ENCODE measurements at places on chromosomes 12 and 14. TPM values are rescaled to one million over a fixed set of nuclear protein-coding genes. Genes with fewer than 3 reads are reported as not detected.

DNA sequence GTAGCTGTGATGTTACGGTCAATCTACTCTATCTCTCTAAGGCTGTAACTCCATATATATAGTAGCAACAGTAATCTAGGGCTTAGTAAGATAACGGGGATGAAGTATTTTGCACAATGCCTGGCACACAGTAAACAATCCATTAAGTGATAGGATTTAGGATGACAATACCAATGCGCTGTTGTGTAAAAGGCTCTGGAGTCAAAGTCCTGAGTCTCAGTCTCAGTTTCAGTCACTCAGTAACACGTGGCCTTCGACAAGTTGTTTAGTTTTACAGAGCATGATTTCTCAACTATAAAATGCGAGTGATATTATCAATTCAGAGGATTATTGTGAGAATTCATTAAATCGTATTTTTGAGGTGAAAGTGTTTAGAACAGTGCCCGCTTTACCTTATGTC lies 162.4 kb downstream of the GARIN6 start:
- no peaks in the 10 kb centered on the region for H3K27me3 ChIP-seq
- no peak overlapping the region for H3K4me3 ChIP-seq
- no peaks in the 10 kb centered on the region for H3K4me1 ChIP-seq
- DNase-seq: no peak
- H3K27ac ChIP-seq: no peak overlapping the region

GRCh38 chr12:106078358-106079010 lies 60.3 kb downstream of the NUAK1 start:
- H3K36me3 ChIP-seq: no peaks in the 10 kb centered on the region
- H3K27me3 ChIP-seq: no peaks in the 10 kb centered on the region
- no peak overlapping the region for H3K27ac ChIP-seq
- H3K4me3 ChIP-seq: no peak overlapping the region

GRCh38 chr14:32707742-32708500 lies 230.8 kb upstream of the NPAS3 start:
- DNase-seq: no peak
- no peaks in the 10 kb centered on the region for H3K4me1 ChIP-seq
- H3K27ac ChIP-seq: no peak overlapping the region

GRCh38 chr14:65103150-65103760 lies 938 bp upstream of the MAX start:
- peak overlapping the region; percentile 96 for H3K4me3 ChIP-seq
- peaks cover 11% of the 10 kb centered on the region for H3K4me1 ChIP-seq
- no peaks in the 10 kb centered on the region for H3K27me3 ChIP-seq

DNA sequence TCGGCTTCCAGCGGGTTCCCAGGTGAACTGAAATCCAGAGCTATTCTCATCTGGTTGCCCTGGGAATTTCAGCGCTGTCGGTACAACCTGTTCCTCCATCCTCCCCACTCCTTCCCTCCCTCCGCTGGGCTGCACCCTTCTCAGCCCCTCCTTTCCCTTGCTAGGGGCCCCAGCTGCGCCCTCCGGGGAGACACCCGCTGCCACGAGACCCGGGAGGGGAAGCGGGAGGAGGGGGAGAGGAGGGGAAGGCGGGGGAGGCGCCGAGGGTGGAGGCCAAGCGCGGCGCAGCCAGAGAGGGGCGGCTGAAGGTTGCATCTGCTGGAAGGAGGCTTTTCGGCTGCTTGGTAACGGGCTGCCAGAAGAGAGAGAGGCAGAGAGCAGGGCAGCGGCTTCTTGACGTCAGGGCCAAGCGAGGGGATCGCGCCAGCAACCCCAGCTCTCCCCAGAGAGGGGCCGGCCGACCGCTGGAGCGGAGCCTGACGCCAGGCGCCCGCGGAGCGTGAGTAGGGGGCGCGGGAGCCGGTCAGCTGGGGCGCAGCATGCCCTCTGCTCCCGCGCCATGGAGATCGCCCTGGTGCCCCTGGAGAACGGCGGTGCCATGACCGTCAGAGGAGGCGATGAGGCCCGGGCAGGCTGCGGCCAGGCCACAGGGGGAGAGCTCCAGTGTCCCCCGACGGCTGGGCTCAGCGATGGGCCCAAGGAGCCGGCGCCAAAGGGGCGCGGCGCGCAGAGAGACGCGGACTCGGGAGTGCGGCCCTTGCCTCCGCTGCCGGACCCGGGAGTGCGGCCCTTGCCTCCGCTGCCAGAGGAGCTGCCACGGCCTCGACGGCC lies at the start of gene KCNA5:
Gene KCNA5 (plus strand): TSS at position 291 of the 831 bp plus-strand sequence. CDS start 269 bp downstream, at position 560.
- H3K4me1 ChIP-seq: no peaks in the 10 kb centered on the region
- H3K27ac ChIP-seq: no peak within 1 kb of the TSS
- H3K4me3 ChIP-seq: no peak within 1 kb of the TSS
- DNase-seq: no peak
- H3K36me3 ChIP-seq: no peaks in the 10 kb centered on the region
- H3K27me3 ChIP-seq: peaks cover 6% of the 10 kb centered on the region

DNA sequence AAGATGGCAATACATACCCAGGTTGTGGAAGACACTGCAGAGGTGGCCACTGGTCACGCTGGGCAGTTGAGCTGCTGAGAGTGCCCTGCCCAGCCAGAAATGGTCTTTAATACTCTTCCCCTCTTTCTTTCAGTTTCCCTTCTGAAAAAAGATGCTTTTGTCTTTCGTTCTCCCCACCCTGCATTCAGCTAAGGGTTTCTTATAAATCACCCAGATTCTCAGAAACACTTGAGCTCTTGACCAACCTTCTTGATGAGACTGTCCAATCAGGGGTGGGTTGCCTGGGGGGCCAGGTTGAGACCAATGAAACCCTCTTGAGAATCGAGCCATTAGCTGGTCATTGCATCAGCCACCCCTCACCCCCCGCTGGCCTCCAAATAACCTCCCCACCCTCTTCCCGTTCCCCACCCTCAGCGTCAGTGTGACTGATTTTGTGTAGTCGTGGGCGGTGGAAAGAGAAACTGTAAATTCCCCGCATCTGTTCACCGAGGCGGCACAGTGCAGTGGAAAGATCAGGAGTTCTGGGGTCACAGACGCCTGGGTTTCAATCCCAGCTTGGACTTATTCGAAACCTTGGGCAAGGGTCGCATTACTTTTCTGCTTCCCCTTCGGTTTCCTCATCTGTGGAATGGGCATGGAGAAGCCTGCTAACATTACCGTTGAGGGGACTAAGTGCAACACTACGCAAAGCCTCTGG lies 52.3 kb downstream of the SLC25A47 start:
- H3K27ac ChIP-seq: peak overlapping the region; percentile 75
- no peak for DNase-seq
- H3K4me3 ChIP-seq: peak overlapping the region; percentile 78
- H3K36me3 ChIP-seq: no peaks in the 10 kb centered on the region
- no peaks in the 10 kb centered on the region for H3K27me3 ChIP-seq

- no peaks in the 10 kb centered on the region for H3K27me3 ChIP-seq
- peaks cover 54% of the 10 kb centered on the region for H3K4me1 ChIP-seq
- no peak for DNase-seq
These were observed 82.7 kb downstream of the PPP2R5C start for GRCh38 chr14:101844219-101844618.

- H3K36me3 ChIP-seq: peaks cover 18% of the 10 kb centered on the region
- no peak overlapping the region for H3K4me3 ChIP-seq
- H3K4me1 ChIP-seq: peaks cover 60% of the 10 kb centered on the region
- H3K27ac ChIP-seq: peak overlapping the region; percentile 68
- no peak for DNase-seq
These were observed 5.8 kb downstream of the PHB2 start for GRCh38 chr12:6964605-6965025.

GRCh38 chr12:68951652-68952051 lies 18.7 kb upstream of the CPM start:
- no peak for DNase-seq
- no peaks in the 10 kb centered on the region for H3K4me1 ChIP-seq
- H3K4me3 ChIP-seq: no peak overlapping the region
- H3K27me3 ChIP-seq: no peaks in the 10 kb centered on the region
- no peak overlapping the region for H3K27ac ChIP-seq

DNA sequence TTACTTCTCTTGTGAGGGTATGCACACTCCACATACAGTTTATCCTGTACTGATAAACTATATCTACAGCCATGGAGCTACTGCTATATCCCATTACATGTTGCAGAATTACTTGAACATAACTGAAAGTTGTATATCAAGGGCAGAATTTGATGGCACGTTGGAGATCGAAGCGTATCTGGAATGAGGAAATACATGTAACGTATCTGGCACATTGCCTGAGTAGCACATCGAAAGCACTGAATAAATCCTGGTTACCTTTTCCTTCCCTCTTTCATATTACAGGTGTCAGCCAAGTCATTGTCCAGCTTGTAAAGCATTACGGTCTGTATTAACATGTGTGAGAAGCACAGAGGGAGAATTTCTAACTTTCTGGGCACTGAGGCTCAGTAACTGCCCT lies 42.1 kb upstream of the LIN7A start:
- no peak for DNase-seq
- H3K4me3 ChIP-seq: no peak overlapping the region
- H3K27me3 ChIP-seq: no peaks in the 10 kb centered on the region
- no peak overlapping the region for H3K27ac ChIP-seq
- no peaks in the 10 kb centered on the region for H3K36me3 ChIP-seq

DNA sequence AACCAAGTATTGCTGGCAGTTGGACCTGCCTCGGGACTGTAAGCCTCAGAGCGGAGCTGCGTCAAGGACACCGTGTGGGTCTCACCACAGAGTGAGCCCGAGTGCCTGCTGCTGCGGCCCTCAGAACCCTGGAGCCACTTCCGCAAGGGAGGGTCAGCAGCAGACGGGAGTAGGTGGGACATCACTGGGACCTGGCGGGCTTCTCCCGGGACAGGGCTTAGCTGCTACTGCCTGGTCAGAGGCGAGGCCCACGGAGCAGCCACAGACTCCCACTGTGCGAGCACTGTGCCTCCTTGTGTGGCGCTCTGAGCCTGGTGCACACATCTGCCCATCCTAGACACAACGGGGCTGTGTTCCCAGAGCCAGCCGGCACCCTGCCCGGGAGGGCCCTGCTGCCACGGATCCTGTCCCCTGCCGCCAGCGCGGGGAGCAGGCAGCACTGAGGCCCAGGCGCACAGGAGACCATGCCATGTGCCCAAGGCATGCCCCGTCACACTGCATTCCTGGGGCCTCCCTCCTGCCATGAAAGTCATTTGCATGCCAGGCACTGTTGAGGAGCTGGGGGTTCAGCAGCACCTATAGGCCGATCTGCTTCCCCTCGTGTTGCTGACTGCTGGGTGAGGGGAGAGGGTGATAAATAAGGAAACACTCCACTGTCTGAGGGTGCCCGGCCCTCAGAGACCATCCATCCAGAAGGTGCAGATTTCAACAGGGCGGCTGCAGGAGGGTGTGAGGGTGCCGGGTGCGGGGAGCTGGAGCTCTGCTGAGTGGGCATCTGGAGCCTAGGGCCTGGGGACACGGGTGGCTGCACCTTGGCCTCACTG lies 10.0 kb downstream of the HIP1R start:
- no peak for DNase-seq
- no peaks in the 10 kb centered on the region for H3K4me1 ChIP-seq

DNA sequence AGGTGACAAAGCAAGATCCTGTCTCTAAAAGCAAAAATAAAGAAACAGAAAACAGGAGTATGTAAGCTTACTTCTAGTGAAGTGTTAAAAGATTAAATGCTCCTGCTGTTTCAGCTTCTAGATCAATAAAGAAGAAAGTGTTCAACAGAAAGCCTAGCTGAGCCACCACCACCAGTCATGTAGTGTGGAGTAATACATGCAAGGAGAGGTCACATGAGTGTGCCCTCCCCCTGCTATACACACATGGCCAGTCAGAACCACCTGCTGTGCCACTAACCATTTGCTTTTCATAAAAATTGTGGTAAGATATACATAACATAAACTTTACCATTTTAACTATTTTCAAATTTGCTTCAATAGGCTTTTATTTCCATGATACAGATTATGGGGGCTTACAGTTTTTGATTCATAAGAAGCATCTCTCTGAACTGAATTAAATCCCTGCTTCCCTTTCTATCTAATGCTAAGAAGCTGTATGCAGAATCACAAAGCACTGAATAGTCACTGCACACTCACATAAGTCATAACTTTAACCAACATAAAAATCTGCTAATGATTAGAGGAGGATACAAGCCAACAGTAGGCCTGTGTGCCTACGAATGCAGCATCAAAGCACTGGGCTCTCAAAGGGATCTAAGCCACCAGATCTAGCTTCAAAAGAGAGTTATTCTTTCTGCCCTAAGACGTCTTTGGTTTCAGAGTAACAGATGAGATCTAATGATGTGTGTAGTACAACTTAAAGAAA lies 515.5 kb downstream of the C12orf50 start:
- H3K4me1 ChIP-seq: no peaks in the 10 kb centered on the region
- no peaks in the 10 kb centered on the region for H3K36me3 ChIP-seq
- no peak overlapping the region for H3K27ac ChIP-seq
- H3K27me3 ChIP-seq: no peaks in the 10 kb centered on the region

DNA sequence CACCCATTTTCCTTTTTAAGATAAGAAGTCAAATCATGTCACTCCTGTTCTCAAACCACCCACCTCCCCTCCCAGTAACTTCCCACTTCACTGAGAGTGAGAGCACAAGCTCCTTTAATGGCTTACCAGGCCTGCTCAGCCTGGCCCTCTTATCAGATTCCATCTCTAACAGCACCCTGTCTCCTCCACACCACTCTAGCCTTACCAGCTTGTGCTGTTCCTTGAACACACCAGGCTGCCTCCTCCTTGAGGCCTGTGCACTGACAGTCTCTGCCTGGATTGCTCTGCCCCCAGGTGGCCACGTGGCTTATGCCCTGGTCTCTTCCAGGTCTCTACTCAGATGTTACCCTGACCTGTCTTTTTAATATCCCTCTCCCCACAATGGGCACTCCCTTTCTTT lies 40.1 kb upstream of the EVL start:
- H3K4me1 ChIP-seq: no peaks in the 10 kb centered on the region
- no peaks in the 10 kb centered on the region for H3K36me3 ChIP-seq
- peak; percentile 17 for DNase-seq
- no peak overlapping the region for H3K27ac ChIP-seq
- H3K27me3 ChIP-seq: no peaks in the 10 kb centered on the region

- no peak overlapping the region for H3K4me3 ChIP-seq
- H3K36me3 ChIP-seq: no peaks in the 10 kb centered on the region
- DNase-seq: peak; percentile 16
- H3K27ac ChIP-seq: no peak overlapping the region
These were observed 62.1 kb downstream of the TNFAIP2 start for GRCh38 chr14:103185051-103186029.

DNA sequence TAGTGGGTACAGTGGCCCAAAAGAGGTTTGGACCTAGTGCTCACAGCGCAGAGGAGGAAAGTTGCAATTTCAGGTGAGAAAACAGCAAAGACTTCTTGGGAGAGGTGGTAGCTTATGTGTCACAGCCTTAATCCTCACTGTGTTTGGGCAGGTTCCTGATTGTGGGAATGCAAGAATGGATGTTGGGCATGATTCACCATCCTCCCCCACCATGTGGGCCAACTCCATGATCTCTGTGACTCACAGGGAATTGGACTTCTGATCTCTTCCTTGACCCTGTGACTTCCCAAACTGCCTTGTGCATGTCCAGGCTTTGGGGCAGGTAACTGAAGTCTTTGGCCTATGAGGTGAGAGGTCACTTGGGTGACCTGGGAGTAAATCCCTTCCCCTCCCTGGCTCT lies 1.8 kb upstream of the CHST11 start:
- H3K27me3 ChIP-seq: no peaks in the 10 kb centered on the region
- peaks cover 15% of the 10 kb centered on the region for H3K36me3 ChIP-seq
- H3K4me1 ChIP-seq: peaks cover 10% of the 10 kb centered on the region
- no peak for DNase-seq
- H3K4me3 ChIP-seq: no peak overlapping the region

- no peaks in the 10 kb centered on the region for H3K4me1 ChIP-seq
- no peak overlapping the region for H3K4me3 ChIP-seq
These were observed 4.2 kb downstream of the MUCL1 start for GRCh38 chr12:54858562-54858961.

The TMTC1 gene
- 0.19 TPM for total RNA-seq

The PITPNM2 gene
- 22.2 TPM for total RNA-seq

The GPRC5D gene
- not detected for total RNA-seq

The PLEKHD1 gene
- 0.69 TPM for total RNA-seq

The TMEM121 gene
- 4.2 TPM for total RNA-seq

The TC2N gene
- total RNA-seq: 260 TPM

The KRT86 gene
- total RNA-seq: not detected

The MYF6 gene
- not detected for total RNA-seq

The STYK1 gene
- not detected for total RNA-seq

The PIWIL1 gene
- total RNA-seq: not detected

Measured in naive thymus-derived CD4-positive, alpha-beta T cell (primary cell).